ENCODE measurements at places on chromosomes 12 and 14.

DNA sequence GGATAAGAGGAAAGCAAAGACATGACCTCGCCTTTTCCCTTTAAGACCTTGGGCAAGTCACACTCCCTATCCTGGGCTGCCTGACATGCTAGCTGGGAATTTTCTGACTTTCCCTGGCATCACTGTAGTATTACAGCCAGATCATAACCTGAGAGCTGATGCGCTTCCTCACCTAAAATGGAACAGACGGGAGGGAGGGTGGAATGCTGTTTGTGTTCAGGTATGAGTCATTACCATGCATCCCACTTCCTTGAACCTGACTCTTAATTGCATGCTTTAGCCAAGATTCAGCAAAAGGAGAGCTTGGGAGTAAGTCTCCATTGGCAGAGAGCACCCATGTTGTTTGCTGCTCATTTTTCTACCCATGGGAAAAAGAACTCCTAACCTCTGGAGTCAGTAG lies 156.5 kb downstream of the KCNK10 start:
- no peak for DNase-seq

- no peak for DNase-seq
Observed at GRCh38 chr14:50524060-50524459, 8.3 kb downstream of the MAP4K5 start.

- DNase-seq, result no peak
Observed at GRCh38 chr12:82047446-82047845, 288.3 kb upstream of the PPFIA2 start.

GRCh38 chr12:58584880-58585279 lies 335.4 kb downstream of the LRIG3 start:
- no peak for DNase-seq

GRCh38 chr12:108341356-108341755 lies 2.2 kb upstream of the CMKLR1 start:
- no peak for DNase-seq

All from H54 (cell line).